Stimulated activated CD4-positive, alpha-beta T cell treated with anti-CD3 and anti-CD28 coated beads, Interleukin-1b, Interleukin-23, amount 100 ng/mL, for 1 hour (primary cell): ENCODE measurements at places on chromosomes 12 and 14.

- no peak for DNase-seq
These were observed 799 bp downstream of the THTPA start for GRCh38 chr14:23556700-23557440.

GRCh38 chr12:6124411-6125309 is at the start of gene VWF:
Gene VWF (minus strand): TSS chr12:6124670. CDS start chr12:6123196, 1,474 bp downstream.
- no peak for DNase-seq

DNA sequence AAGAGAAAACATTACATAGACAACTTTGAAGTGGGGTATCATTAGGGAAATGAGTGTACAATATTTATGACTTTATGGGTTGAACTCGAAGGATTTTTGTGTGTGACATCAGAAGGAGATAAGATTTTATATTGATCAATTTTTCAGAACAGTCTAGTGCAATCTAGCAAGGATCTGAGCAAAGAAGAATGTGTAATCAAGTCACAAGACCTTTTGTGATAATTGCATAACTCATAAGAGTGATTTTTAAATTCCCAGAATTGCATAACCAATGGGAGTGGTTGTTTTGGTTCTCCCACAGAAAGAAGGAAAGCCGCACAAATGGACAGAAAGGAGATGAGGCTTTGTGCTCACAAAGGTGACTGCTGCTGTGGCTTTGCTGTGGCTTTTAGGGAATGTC is 441.8 kb upstream of the FLRT2 start:
- no peak for DNase-seq

DNA sequence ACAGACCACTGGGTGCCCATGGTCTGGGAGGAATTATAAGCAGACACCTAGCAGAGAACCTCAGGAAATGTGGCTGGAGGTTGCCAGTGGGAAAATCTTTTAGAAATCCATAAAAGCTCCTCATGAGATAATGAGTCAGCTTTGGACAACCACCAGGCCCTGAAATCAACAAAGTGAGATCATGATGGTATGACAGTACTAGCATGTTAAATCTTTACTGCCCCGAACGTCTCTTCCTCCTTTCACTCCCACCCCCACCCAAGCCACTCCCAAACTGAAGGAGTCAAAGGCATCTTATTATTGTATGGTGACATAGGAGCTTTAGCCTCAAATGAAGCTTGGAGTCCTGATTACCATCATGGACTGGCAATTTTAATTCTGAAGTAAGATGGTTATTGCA is 240.0 kb downstream of the DIO2 start:
- DNase-seq = no peak

GRCh38 chr12:32885831-32886230 is 10.7 kb downstream of the PKP2 start:
- DNase-seq = no peak

DNA sequence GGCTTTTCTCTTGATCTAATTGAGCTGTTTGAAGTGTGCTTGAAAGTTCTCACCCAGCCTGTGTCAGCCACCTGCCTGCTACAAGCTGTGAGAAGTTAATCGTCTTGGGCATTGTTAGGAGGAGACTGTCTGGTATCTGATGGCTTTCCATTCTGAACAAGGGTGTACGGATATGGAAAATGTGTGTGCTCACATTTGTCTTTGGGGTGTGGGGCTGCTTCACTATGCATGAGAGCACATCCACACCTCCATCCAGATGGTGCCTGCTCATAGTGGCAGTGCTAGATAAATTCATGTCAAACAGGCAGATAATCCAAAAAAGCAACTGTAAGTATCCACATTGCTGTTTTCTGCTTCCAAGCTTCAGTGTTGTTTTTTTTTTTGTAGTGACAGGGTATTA is 462.2 kb downstream of the DIO2 start:
- DNase-seq = no peak

GRCh38 chr14:21902561-21903181 is 229.1 kb upstream of the OR4E1 start:
- no peak for DNase-seq

- no peak for DNase-seq
These were observed 375.3 kb downstream of the C12orf75 start for GRCh38 chr12:105705765-105706164.

DNA sequence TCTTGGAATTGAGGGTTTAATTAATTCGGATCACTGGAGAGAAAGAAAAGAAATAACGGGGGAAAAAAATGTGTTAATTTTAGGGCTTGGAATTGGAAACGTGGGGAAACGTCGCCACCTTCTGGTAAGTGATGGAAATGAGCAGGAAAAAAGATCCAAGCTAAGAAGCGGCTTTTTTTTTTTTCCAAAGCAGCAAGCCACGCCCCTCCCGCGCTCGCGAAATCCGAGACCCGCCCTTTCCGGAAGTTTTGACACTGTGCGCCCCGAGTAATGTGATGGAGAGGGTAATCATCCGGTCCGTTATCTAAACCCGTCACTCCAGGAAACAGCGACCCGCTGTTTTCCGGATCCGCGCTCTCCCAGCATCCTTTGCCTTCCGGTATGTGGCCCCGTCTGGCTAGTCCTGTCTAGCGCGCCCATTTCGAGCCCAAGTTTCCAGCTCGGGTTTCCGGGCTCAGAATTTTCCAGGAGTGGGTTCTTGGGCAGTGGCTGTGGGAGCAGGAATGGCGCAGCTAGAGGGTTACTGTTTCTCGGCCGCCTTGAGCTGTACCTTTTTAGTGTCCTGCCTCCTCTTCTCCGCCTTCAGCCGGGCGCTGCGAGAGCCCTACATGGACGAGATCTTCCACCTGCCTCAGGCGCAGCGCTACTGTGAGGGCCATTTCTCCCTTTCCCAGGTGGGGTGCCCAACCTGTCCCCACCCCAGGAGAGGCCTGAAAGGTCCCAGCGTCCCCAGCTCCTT is at the start of gene ALG10B:
Gene ALG10B, plus strand, starts transcription at position 384 of the 739 bp plus-strand sequence. Its CDS starts 120 bp downstream, at position 504.
- peak; percentile 85 for DNase-seq

DNA sequence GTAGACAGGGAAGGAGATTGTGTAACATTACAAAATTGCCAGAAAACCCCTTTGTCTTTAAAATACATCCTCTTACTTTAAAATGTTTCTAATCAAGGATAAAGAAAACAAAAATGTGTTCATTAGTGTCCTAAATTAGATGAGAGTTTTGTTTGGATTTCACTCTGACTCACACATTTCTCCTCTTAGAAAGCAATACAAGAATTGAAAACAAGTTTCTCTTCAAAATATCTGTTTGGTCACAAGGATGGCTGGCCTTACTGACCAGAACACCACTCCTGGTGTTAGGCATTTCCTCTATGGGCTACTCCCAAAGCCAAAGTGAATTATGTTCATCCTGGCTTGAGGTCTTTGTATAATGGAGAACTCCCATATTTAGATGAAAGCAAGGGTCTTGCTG is 6.4 kb downstream of the GUCY2C start:
- no peak for DNase-seq

- DNase-seq = no peak
These were observed 115.1 kb downstream of the SLC25A47 start for GRCh38 chr14:100438271-100438670.

GRCh38 chr14:66239589-66239988 is 246.6 kb upstream of the CCDC196 start:
- no peak for DNase-seq

DNA sequence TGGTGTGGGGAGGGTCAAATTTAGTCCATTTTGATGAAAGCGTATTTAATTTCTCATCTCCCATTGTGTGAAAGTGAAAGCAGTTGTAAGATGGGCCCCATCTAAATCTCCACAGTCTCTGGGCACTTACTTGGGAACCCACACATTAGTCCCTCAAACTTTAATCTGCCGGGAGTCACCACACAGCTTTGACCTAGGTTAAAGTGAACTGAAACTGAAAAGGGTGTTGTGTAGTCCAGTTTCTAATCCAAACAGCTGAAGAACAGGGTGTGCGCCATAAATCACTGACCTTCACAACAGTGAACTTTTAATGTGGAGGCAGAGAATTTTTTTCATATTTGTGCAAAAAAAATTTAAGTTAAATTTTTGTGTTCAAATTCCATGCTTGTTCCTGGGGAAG is 48.4 kb upstream of the PTPRO start:
- no peak for DNase-seq

GRCh38 chr12:107840186-107840585 is 65.7 kb downstream of the ASCL4 start:
- no peak for DNase-seq

DNA sequence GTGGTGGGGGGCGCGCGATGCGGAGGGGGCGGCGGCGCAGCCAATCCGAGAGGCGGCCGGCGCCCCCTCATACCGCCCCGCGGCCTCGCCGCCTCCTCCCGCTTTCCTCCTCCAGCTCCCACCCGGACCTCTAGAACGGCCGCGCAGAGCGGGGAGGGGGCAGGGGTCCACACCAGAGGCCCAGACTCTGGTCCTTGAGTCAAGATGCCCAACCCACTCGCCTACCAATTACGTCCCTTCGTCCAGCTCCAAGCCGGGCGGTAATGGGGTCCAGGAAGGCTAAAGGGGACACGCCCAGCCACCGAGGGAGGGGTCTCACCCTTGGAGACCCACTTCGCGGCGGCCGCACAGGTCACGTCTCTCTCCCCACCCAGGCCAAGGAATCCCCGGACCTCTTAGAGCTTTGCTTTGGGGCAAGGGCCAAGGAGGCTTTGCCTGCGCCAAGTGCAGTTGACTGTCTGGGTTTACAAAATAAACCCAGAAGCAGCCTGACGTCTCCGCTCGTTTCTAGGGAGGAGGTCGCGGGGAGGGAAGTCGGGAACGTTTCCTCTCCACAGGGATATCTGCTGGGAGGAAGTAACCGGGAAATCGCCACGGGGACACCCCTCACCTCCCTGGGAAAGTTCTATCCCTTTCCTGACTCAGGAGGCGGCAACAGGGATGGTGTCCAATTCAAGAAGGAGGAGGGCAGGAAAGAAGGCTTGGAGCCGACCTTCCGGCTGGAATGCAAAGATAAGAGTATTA is 394 bp upstream of the AMIGO2 start:
- peak; percentile 18 for DNase-seq

- DNase-seq = no peak
These were observed 637.8 kb downstream of the DIO2 start for GRCh38 chr14:79573486-79573885.

DNA sequence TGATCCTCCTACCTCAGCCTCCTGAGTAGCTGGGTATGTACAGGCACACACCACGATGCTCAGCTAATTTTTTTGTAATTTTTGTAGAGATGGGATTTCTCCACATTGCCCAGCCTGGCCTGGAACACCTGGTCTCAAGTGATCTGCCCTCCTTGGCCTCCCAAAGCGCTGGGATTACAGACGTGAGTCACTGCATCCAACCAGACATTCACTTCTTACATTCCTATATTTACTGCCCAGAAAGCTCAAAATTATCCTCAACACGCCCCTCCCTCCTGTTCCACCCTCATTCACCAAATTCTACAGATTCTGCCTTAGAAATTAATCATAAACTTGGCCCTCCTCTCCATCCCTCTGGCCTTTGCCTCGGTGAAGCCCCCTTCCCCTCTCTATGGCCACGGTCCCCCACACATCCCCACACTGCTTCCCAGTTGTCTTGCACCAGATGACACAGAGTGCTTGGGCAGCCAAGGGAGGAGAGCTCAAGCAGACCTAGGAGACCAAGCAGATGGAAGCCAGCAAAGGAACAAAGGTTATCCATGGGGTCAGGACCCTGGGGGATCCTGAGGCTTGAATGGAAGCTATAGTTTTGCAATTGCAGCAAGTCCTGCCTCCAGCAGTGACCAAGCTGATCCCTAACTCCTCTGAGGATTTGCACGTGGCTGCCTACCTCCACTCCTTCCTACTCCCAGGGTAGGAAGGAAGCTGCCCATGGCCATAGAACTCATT is 213.2 kb upstream of the FOXN3 start:
- DNase-seq = no peak

- no peak for DNase-seq
These were observed 397.5 kb upstream of the PDE3A start for GRCh38 chr12:19970821-19971220.

GRCh38 chr14:91342206-91342760 is 75.3 kb downstream of the CCDC88C start:
- DNase-seq = no peak

DNA sequence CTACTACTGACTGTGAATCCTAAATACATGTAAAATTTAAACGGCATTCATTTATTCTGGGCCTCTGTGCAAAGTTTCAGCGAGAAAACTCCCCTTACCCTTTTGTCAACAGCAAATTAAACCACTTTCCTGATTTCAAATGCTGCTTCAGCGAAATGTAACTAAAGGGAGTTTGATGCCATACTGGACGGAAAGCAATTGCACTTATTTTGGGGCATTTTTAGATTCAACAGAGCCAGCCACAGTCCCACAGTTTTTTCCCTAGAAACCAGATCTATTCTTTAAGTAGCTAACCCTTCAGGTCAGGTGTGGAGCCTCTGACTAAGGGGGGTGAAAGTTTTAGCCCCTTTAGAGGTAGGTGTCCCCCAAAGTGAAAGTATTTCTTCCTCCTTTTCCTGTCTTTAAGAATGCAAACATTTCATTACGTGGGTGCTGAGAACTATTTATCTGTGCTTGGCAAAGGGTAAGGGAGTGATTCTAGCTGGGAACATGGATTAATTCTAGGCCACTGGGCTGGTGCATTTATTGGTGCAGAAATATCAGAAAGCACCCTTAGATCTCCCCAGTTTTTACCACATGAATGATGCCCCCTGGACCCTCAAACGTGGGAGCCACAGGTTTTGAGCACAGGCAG is 72.7 kb downstream of the SPTB start:
- no peak for DNase-seq

GRCh38 chr14:40402957-40403356 is 970.7 kb upstream of the FBXO33 start:
- no peak for DNase-seq

- no peak for DNase-seq
These were observed 16.6 kb upstream of the CLMN start for GRCh38 chr14:95336192-95336760.

DNA sequence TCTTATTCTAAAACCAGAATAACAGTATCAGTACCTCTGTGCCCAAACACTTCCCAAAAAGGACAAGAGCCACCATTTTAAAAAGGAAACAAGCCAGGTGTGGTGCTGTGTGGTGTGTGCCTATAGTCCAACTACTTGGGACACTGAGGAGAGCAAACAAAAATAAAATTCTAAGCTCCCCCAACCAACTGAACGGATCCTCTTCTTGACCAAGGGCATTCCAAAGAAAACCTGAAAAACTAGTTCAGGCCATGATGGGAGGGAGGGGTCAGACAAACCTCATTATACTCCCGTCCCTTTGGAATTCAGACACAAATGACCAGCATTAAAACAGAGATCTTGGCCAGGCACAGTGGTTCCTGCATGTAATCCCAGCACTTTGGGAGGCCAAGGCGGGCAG is 20.5 kb downstream of the SLC11A2 start:
- no peak for DNase-seq

DNA sequence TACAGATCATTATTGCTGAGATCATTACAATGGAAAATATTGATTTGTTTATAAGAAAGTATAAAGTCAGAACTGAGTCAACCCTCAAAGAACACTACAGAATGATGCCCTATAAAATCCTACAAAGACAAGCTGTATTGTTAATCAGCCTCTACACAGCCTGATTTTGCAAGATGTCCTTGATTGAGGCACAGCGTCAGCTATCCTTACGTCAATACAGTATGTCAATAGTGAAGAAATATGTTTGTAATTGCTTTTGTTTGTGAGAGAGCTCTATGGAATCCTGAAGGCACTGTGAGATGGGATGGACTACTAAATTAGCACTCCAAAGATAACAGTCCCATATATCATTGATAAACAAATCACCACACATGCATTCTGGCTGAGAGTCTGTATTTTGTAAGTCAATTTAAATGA is 70.7 kb downstream of the RASSF9 start:
- DNase-seq = no peak
